ENCODE measurements at places on chromosomes 11 and 22.

GRCh38 chr22:45284705-45285262, at the start of gene UPK3A:
Gene UPK3A, plus strand, starts transcription at chr22:45284949. Its CDS starts 65 bp downstream, at chr22:45285014.
- DNase-seq: peak; percentile 67

DNA sequence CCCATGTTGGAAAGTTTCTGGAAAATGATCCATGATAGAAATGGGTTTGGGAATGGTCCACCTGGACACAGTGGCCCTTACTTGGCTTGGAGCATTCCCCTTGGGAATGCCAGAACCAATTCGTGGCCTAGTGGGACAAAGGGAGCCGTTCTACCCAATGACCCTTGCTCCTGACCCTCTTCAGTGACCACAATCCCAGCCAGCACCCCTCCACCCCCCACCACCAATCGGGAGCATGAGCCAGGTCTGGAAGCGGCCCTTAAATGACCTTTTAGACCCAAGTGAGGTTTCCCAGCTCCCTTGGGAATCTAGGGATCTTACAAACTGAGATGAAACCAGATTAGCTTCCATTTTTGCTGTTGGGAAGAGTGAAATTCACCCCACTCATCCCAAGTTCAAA, 51.3 kb upstream of the CDON start:
- DNase-seq: no peak

GRCh38 chr11:20688761-20689160, 19.4 kb downstream of the NELL1 start:
- no peak for DNase-seq

GRCh38 chr22:42682113-42682851, 33.1 kb upstream of the CYB5R3 start:
- no peak for DNase-seq

- DNase-seq: no peak
These were observed 103.7 kb downstream of the GAB2 start for GRCh38 chr11:78313898-78314297.

GRCh38 chr11:61075891-61076290, 26.4 kb upstream of the CD5 start:
- DNase-seq: no peak

GRCh38 chr11:66366844-66367477, 4.6 kb downstream of the SLC29A2 start:
- no peak for DNase-seq

- DNase-seq: no peak
These were observed 434.7 kb downstream of the BRD1 start for GRCh38 chr22:49392841-49393510.

- DNase-seq: no peak
These were observed 64.1 kb downstream of the HORMAD2 start for GRCh38 chr22:30144391-30144790.

DNA sequence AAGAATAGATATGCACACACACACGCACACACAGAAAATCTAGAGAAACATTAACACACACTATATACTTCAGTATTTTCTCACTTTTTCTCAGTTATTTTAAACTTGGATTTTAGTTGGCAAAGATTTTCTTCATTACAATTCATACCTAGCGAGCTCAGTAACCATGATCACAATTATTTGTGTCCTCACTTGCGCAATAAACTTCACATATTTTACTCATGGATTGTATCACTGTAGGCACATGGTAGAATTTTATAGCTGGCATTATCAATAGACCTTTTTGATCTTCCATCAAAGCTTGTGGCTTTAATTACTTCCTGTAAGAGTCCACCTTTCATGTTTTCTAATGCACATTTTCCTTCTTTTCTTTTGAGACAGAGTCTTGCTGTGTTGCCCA, 4.8 kb upstream of the XKR3 start:
- no peak for DNase-seq

- no peak for DNase-seq
These were observed 6.8 kb downstream of the OR4D10 start for GRCh38 chr11:59479906-59480305.

GRCh38 chr11:57338142-57338541, at the start of gene P2RX3:
Gene P2RX3, plus strand, starts transcription at chr11:57338352. Its CDS starts 199 bp downstream, at chr11:57338551.
- DNase-seq: no peak

GRCh38 chr22:46158283-46158682, 8.0 kb downstream of the PPARA start:
- no peak for DNase-seq

DNA sequence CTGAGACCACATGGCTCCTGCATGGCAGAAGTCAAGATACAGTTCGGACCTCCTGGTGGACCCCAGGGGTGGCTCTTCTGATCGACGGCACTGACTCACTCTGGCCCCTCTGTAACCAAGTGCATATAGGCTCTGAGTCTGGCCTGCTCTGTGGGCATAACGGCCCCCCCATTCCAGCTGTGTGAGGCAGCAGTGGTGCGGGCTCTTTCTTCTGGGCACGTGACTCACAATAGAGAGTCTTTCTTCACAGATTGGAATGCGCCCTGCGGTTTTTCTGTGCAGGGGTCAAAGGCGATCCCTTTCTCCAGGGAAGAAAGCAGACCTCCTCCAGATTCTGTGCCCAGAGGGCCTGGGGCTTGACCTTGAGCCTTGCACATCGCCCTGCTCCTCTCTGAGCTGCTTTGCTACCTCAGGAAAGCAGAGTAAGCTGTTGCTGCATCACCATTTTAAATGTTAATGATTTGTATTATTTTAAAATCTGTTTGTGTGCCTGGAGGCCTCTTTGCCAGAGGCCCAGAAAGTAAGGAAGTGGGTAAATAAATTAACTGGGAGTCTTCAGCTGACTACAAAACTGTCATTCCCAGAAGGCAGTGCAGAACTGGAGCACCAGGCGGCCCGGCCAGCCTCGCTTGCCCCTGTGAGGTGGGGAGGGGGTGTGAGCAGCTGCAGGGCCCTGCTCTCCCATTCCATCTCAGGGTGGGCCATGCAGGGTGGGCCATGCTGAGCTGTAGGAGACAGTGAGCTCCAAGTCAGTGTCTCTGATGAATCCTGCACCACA, 199.0 kb downstream of the GRIK4 start:
- no peak for DNase-seq

- peak; percentile 65 for DNase-seq
These were observed at the start of gene SLC37A2 for GRCh38 chr11:125062931-125063428. Gene SLC37A2, plus strand, starts transcription at chr11:125063305. Its CDS starts 63 bp downstream, at chr11:125063368.

DNA sequence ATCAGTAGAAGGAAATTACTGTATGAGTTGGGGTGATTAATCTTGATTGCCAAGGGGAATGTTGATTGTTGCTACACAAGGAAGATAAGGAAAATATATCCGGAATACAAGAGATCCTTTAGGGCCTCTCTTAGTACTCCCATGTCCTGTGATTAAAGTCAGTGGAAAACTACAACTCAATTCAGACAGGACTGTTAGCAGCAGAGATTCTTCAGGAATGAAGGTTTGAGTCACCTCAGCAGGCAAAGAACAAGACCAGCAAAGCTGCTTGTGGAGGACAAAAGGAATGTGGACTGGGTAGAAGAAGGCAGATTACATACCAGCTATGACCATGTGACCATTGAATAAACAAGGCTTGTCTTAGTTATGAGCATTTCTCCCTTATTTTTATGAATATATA, 478.2 kb downstream of the BUD13 start:
- DNase-seq: no peak

- DNase-seq: peak; percentile 54
These were observed 9.0 kb upstream of the CYTH4 start for GRCh38 chr22:37273126-37273845.

DNA sequence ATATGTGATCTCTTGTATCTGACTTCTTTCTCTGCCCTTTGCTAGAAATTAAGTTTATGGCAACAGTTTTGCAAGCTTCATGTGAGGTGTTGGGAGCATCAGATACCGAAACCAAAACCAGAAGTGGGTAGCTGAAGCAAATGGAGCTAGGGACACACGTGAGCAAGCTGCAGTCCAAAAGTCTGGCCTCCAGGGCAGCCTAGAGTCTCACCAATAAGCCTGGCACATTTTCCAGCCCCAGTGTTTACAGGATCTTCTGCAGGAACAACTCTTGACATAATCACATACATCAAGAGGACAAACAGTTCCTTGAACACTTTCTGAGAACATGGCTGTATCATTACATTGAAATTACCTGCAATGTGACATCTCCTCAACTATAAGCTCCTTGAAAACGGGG, 114.1 kb downstream of the LARGE1 start:
- no peak for DNase-seq

DNA sequence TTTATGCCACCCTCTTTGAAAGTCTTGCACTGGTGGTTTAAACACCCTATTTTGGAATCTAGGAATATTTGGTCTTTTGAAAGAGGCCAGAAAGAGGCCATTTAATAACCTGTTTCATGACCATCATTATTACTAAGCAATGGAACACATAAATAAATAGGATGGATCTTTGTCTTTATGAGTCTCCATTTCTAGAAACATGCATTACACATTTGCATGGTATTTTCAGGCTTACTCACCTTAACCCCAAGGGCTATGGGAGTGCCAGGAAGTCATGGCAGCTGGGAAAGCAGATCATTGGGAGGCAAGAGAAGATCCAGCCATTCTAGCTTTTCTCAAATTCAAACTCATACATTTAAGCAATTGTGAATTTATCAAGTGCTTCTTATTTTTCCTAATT, 185.8 kb upstream of the POU2AF2 start:
- DNase-seq: no peak

GRCh38 chr22:49051491-49052022, 776.1 kb downstream of the BRD1 start:
- no peak for DNase-seq

Data from activated CD4-positive, alpha-beta T cell treated with anti-CD3 and anti-CD28 coated beads, Interleukin-2, amount 50 U/mL, for 48 hours (primary cell).